ENCODE measurements at places on chromosomes 6 and 20. TPM values are rescaled to one million over a fixed set of nuclear protein-coding genes. Genes with fewer than 3 reads are reported as not detected.

Gene DDO
- total RNA-seq = not detected

Gene CTCFL
- not detected for total RNA-seq

Gene ZNF311
- total RNA-seq = not detected

Gene ECT2L
- total RNA-seq = not detected

Gene FOXP4
- 3.6 TPM for total RNA-seq

GRCh38 chr20:47810721-47811347 is 25.6 kb upstream of the SULF2 start:
- 0 out of 2 replicates have a peak, but pooled peaks cover 6% of the 10 kb centered on the region for H3K27me3 ChIP-seq
- H3K4me1 ChIP-seq = no peaks in the 10 kb centered on the region
- H3K4me3 ChIP-seq = no peak overlapping the region
- no peaks in the 10 kb centered on the region for H3K36me3 ChIP-seq
- no peak overlapping the region for H3K27ac ChIP-seq
- no peak for DNase-seq

DNA sequence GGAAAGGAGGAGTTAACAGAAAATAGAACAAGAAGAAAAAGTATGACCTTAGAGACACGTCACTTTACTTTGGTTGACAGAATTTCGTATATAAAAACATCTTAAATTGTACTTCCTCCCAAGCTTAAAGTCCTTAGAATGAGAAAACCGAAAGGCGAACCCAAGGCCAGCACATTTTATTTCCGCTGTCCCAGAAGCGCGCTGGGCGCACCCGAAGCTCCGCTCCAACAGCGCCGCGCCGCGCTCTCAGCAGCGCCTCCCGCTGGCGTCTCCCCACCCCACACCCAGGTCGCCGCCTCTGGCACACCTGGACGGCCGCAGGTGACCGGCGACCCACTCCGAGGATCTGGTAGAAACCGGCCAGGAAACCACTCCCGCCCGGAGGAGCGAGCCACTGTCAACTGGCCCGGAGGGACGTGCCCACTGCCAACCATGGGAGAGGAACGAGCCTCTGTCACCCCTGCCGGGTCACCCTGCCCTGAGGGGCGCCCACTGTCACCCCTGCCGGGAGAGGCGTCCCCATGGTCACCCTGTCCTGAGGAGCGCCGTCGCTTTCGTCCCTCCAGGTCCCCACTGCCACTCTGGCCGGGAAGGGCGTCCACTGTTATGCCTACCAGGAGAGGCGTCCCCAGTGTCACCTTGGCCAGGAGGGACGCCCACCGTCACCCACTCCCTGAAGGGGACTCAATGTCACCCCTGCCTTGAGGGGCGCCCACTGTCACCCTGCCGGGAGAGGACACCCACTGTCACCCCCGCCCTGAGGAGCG is 824 bp downstream of the MPC1 start:
- H3K27ac ChIP-seq = peak overlapping the region; percentile 55
- peak; percentile 91 for DNase-seq
- no peaks in the 10 kb centered on the region for H3K27me3 ChIP-seq
- no peaks in the 10 kb centered on the region for H3K36me3 ChIP-seq
- H3K4me3 ChIP-seq = peak overlapping the region; percentile 94

- H3K27me3 ChIP-seq = no peaks in the 10 kb centered on the region
- H3K27ac ChIP-seq = peak overlapping the region; percentile 4
- peaks cover 18% of the 10 kb centered on the region for H3K4me1 ChIP-seq
Measured at GRCh38 chr20:18632196-18632789, 44.4 kb downstream of the DTD1 start.

- no peak overlapping the region for H3K27ac ChIP-seq
- H3K4me1 ChIP-seq = no peaks in the 10 kb centered on the region
- H3K27me3 ChIP-seq = no peaks in the 10 kb centered on the region
- H3K4me3 ChIP-seq = no peak overlapping the region
Measured at GRCh38 chr20:699811-700338, 24.3 kb upstream of the SCRT2 start.

- no peaks in the 10 kb centered on the region for H3K36me3 ChIP-seq
- no peak overlapping the region for H3K4me3 ChIP-seq
- no peak for DNase-seq
Measured at GRCh38 chr20:20003031-20003954, 13.9 kb upstream of the NAA20 start.

- no peaks in the 10 kb centered on the region for H3K36me3 ChIP-seq
- DNase-seq = no peak
Measured at GRCh38 chr6:131687022-131687421, 14.2 kb downstream of the OR2A4 start.

DNA sequence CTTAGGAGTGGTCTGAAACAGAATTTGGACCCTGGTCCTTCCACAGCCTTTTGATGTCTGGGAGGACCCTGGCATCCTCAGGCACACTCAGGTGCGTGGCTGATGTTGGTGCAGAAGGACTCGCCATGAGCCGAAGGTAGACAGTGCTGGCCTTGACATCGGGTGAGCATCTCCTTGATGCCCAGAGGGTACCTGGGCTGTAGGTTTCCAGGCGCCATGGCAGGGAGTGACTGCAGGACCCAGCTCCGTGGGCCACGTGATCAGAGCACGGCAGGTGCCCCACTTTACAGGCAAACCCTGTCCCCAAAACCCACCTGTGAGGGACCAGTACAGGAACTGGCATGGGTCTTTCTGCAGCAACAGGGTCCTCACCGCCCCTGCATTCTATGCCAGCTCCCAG is 319.2 kb downstream of the CDH4 start:
- no peaks in the 10 kb centered on the region for H3K27me3 ChIP-seq
- DNase-seq = no peak
- H3K36me3 ChIP-seq = no peaks in the 10 kb centered on the region
- H3K4me1 ChIP-seq = no peaks in the 10 kb centered on the region
- H3K27ac ChIP-seq = no peak overlapping the region
- no peak overlapping the region for H3K4me3 ChIP-seq

DNA sequence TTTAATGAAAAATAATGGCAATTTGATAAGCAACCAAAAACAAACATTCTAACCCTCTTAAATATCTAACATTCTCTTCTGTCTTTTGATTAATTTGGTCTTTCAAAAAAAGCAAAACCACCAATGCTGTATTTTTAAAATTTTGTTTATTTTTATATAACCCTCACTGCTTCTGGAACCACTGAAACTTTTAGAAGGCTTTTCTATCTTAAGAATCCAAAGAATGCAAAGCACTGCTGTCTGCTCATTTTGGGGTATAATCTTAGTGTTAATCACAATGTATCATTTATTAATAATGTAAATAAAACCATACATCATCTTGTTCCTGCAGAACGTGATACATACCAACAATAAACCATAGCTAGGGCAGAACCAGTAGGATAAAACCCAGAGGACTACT is 14.0 kb downstream of the STK38 start:
- peaks cover 11% of the 10 kb centered on the region for H3K4me1 ChIP-seq
- DNase-seq = no peak
- H3K4me3 ChIP-seq = no peak overlapping the region
- no peak overlapping the region for H3K27ac ChIP-seq

DNA sequence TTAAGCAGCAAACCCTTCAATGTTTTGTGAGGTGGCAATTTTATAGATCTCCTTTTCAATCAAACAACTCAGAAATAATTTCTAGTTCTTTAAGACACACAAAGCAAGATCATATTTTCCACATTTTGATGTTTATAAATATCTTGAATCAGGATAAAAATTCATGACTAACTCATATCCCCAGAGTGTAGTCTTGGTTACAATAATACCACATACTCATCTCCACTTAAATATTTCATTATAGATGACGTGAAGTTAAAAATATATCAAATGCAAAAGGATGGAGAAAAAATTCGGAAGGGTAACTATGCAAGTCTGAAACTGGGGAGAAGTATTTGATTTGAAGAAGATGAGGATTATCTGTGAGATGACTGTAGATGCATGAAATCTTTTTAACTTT is 59.8 kb upstream of the HIVEP1 start:
- no peaks in the 10 kb centered on the region for H3K36me3 ChIP-seq
- no peaks in the 10 kb centered on the region for H3K27me3 ChIP-seq
- no peaks in the 10 kb centered on the region for H3K4me1 ChIP-seq
- no peak for DNase-seq

GRCh38 chr6:35092362-35093117 is 48.6 kb downstream of the TCP11 start:
- H3K27ac ChIP-seq = no peak overlapping the region
- no peak overlapping the region for H3K4me3 ChIP-seq
- DNase-seq = no peak
- no peaks in the 10 kb centered on the region for H3K36me3 ChIP-seq
- H3K4me1 ChIP-seq = no peaks in the 10 kb centered on the region
- H3K27me3 ChIP-seq = no peaks in the 10 kb centered on the region

GRCh38 chr6:105803442-105803841 is 282.7 kb upstream of the PRDM1 start:
- no peaks in the 10 kb centered on the region for H3K4me1 ChIP-seq
- H3K27ac ChIP-seq = no peak overlapping the region
- H3K27me3 ChIP-seq = no peaks in the 10 kb centered on the region
- no peak overlapping the region for H3K4me3 ChIP-seq
- DNase-seq = no peak
- no peaks in the 10 kb centered on the region for H3K36me3 ChIP-seq

- H3K36me3 ChIP-seq = no peaks in the 10 kb centered on the region
- no peaks in the 10 kb centered on the region for H3K4me1 ChIP-seq
- no peak overlapping the region for H3K4me3 ChIP-seq
- no peak overlapping the region for H3K27ac ChIP-seq
Measured at GRCh38 chr20:3693376-3693775, 11.6 kb upstream of the ADAM33 start.

DNA sequence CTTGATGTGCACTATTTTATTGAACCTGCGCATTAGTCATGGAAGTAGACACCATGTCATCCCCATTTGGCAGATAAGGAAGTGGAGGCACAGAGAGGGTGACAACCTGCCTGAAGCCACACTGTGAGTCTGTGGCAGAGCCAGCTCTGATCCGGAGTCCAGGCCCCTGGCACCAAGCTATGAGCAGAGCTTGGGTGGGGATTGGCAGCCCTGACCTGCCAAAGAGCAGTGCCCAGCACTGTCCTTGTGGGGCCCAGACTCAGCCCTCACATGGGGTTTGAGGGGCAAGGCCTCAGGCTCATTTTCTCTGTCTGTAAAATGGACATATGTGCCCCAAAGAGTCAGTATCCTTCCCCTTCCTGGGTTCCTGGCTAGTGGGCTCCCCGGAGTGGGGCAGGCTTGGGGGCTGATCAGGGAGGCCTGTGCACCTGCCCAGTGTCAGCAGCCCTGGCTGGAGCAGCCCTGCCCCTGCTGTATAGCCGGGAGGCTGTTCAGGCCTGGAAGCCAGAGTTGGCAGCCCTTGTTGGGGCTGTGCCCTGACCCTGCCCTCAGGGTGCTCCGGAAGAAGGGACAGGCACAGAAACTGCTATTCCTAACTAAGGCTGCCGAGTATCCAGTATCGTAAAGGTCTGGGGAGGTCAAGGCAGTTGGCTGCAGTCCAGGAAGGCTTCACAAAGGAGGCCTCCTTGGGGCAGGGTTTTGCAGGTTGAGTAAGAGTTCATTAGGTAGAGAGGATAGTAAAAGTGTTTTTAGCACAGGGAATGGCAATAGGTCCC is 38.7 kb downstream of the TGM2 start:
- H3K36me3 ChIP-seq = no peaks in the 10 kb centered on the region
- H3K27ac ChIP-seq = no peak overlapping the region
- no peak for DNase-seq
- H3K4me1 ChIP-seq = no peaks in the 10 kb centered on the region
- no peak overlapping the region for H3K4me3 ChIP-seq

DNA sequence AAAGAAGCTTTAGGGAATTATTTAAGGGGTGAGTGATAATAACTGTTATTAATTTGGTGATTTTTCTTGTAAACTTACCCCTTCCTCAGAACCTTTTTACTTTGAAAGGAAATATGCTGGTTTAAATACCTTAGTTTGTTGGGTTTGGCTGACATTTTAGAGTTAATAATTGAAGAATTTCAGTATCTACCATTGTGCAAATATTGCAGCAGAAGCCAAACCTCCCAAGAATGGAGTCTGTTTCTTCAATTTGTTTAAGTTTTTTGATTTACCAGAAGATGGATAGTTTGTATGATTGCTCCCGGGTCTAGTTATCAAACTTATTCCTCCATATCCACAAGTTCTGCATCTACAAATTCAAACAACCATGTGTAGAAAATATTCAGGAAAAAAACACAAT is 77.1 kb downstream of the ATRN start:
- H3K27ac ChIP-seq = no peak overlapping the region
- no peak for DNase-seq
- no peak overlapping the region for H3K4me3 ChIP-seq
- H3K27me3 ChIP-seq = no peaks in the 10 kb centered on the region

DNA sequence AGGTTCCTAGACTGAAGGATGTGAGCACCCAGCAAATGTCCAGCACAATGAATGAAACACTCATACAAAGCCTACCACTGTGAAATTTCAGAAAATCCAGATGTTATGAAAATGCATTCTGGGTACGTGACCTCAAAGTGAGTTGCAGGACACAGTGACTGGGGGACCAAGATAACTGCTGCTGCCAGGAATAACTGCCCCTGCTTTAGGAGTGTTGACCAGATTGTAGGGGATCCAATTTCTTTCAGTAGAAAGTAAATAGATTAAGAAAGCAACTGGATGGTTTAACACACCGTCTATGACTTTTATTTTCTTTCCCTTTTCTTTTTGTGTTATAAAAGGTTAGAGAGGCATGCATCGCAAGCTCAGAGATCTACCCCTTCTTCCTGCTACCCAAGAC is 29.5 kb downstream of the MYLK4 start:
- H3K27ac ChIP-seq = no peak overlapping the region
- no peak overlapping the region for H3K4me3 ChIP-seq
- no peaks in the 10 kb centered on the region for H3K27me3 ChIP-seq
- DNase-seq = no peak

DNA sequence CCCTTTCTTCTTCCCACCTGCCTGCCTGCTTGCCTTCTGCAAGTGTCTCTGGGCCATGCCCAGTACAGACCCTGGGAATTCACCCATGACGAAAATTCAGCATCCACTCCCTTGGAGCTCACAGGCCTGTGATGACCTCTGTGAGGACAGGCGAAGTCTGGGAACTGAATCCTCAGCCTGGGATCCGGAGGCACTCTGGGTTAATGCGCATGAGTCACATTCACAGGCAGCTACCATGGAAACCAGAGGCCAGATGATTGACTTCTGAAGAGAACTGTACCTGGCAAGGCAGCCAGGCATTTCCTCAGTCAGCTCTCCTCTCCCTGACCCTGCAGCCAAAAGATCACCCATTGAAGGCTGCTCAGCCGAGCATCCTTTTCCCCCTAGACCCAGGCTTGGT is 41.0 kb downstream of the SLC9A8 start:
- DNase-seq = no peak
- no peaks in the 10 kb centered on the region for H3K27me3 ChIP-seq
- peaks cover 4% of the 10 kb centered on the region for H3K36me3 ChIP-seq
- H3K4me1 ChIP-seq = no peaks in the 10 kb centered on the region
- H3K4me3 ChIP-seq = no peak overlapping the region

GRCh38 chr6:151901009-151901411 is 93.5 kb downstream of the ESR1 start:
- H3K4me1 ChIP-seq = no peaks in the 10 kb centered on the region
- no peak overlapping the region for H3K4me3 ChIP-seq
- no peaks in the 10 kb centered on the region for H3K36me3 ChIP-seq
- no peak for DNase-seq
- H3K27ac ChIP-seq = no peak overlapping the region

GRCh38 chr6:10315034-10315433 is 99.8 kb downstream of the TFAP2A start:
- no peaks in the 10 kb centered on the region for H3K36me3 ChIP-seq
- H3K4me3 ChIP-seq = no peak overlapping the region
- no peak overlapping the region for H3K27ac ChIP-seq
- H3K4me1 ChIP-seq = no peaks in the 10 kb centered on the region
- no peak for DNase-seq

GRCh38 chr6:155936551-155936950 is 480.9 kb upstream of the NOX3 start:
- no peaks in the 10 kb centered on the region for H3K4me1 ChIP-seq
- H3K27me3 ChIP-seq = no peaks in the 10 kb centered on the region
- H3K4me3 ChIP-seq = no peak overlapping the region
- no peak overlapping the region for H3K27ac ChIP-seq
- no peak for DNase-seq

- no peak overlapping the region for H3K27ac ChIP-seq
- H3K4me1 ChIP-seq = peaks cover 4% of the 10 kb centered on the region
Measured at GRCh38 chr6:145147981-145148749, 587.2 kb downstream of the EPM2A start.

All from Karpas-422 (cell line).